ENCODE measurements at places on chromosomes 13 and 19.

GRCh38 chr19:40407714-40408597 lies 5.2 kb downstream of the PRX start:
- no peak for DNase-seq

GRCh38 chr13:28246891-28247290 lies 108.5 kb downstream of the PAN3 start:
- DNase-seq = no peak

GRCh38 chr19:395467-395866 lies 13.5 kb downstream of the C2CD4C start:
- no peak for DNase-seq

DNA sequence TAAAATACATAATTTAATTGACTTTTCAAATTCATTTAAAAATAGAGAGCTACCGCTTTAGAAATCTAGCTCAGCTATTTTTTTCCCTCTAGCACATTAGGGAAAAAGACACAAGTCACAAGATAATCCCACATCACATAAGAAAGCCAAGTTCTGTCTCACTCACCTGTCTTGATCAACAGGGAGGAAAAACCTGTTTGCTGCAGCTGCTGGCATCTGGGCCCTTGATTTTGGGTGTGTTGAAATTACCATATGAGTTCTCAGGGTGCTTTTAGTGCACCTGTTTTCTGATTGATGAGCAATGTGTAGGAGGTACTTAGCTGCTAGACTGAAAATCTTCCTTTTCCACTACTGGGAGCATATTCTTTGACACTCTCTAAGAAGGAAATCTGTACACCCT lies 53.8 kb downstream of the ZDHHC20 start:
- no peak for DNase-seq

DNA sequence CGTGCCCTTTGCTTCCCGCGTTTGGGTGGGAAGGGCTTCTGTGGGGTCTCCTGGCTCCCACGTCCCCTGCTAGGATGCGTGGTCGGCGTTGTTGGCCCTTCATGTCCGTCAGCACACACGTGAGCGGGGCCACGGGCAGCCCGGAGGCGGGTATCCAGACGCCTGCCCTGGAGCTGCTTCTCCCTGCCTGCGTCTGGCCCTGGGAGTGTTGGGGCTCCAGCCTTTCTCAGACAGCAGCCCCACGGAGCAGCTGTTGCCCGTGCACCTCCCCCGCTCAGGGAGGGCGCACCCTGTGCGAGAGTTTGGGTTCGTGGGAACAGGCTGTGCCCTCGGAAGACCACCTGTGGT lies 14.5 kb downstream of the DAZAP1 start:
- DNase-seq = no peak

DNA sequence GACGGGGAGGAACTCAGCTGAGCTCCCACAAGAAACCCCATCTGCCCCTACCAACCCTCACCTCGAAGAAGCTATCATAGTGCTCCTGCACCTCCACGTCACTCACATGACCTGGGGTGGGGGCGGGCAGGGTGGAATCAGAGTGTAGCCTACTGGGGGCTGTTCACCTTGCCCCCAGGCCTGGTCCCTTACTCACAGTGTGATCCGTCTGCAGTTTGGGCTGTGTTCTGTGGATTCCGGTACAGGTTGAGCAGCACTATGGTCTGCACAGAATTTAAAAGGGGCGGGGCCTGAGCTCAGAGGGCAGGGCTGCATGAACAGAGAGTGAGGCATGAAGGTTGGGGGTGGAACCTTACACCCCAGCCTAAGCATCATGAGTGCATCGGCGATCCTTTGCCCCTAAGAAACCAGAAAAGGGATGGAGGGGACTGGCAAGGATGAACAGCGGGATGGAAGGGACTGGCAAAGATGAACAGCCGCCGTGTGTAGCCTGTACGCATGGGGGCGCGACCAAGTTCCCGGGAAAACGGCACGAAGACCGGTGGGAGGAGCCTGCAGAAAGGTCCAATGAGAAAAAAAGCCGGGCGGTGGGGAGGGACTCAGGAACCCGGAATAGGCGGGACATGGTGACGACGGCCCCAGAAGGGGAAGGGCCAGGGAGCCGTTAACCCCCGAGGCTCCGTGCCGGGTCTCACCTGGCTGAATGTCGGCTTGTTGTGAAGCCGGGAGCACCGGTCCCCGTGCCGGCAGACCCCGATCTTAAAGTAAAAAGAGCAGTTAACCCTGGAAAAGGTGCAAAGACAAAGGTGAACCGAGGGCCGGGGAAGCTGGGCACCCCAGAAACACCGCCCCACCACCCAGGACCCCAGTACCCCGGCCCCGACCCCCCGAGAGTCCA lies 539 bp downstream of the U2AF1L4 start:
- DNase-seq = peak; percentile 83

GRCh38 chr19:46637224-46637623 lies 1.2 kb upstream of the GNG8 start:
- no peak for DNase-seq

DNA sequence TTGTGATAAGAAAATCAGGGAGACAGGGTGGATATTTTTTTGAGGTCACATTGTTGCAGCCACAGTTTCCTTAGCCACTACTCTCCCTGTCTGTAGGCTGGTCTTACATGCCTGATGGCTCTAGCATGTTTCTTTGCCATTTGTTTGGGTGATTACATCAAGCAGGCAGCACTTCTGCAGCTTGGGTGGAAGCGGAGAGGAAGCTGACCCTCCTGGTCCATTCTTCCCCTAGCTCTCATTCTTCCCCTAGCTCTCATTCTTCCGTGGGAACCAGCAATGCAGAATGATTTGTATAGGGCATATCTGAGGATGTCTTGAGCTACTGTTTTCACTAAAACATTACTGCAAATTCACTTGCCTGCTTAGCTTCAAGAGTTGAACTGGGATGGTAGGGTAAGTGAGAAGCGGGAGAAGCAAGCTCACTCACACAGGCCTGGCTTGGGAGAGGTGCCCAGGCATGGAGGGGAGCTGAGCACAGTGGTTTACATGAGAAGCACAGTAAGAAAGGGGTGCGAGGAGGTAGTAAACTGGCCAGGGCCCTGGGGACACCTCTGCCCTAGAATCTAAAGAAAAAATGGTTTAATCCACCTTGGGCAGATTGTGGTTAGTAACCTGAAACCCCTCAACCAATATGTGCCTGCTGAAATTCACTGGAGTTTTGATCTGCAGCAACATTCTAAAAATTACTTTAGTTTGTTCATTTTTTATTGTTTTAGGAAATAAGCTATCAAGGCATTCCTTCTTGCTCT lies 538.9 kb downstream of the RFC3 start:
- DNase-seq = no peak

- no peak for DNase-seq
These were observed 134.7 kb upstream of the GPR12 start for GRCh38 chr13:26895081-26895807.

- DNase-seq = no peak
These were observed 431.1 kb downstream of the EFNB2 start for GRCh38 chr13:106104281-106104901.

DNA sequence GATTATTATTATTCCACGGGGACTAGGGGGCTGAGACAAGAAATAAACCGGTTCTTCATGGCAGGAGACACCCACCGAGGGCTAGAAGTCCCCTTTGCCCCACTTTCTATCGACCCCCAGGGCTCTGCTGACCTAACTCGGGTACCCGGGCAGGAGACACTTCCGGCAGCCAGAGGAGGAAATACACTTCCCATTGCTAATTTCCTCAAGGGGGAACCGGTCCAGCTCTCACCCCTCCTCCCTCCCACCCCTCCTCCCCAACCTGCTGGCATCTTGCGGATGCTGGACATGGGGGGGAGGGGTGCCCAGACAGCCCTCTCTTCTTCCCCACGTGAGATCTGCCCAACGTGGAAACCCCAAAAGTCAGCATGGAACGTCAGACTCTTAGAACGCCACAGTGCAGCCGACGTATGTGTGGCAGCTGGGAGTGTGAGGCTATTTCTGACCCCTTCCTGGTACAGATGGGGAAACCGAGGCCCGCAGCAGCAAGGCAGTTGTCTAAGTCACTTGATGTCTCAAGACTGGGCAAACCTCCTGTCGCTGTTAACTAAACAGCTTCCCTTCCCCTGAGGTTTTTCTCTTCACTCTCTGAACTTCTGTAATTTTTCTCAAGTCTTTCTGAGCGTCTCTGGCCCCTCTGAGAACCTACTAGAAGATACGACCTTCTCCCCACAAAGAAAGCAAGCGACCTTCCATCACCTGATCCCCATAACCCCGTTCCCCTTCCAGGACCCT lies 3.6 kb downstream of the GPR4 start:
- no peak for DNase-seq

DNA sequence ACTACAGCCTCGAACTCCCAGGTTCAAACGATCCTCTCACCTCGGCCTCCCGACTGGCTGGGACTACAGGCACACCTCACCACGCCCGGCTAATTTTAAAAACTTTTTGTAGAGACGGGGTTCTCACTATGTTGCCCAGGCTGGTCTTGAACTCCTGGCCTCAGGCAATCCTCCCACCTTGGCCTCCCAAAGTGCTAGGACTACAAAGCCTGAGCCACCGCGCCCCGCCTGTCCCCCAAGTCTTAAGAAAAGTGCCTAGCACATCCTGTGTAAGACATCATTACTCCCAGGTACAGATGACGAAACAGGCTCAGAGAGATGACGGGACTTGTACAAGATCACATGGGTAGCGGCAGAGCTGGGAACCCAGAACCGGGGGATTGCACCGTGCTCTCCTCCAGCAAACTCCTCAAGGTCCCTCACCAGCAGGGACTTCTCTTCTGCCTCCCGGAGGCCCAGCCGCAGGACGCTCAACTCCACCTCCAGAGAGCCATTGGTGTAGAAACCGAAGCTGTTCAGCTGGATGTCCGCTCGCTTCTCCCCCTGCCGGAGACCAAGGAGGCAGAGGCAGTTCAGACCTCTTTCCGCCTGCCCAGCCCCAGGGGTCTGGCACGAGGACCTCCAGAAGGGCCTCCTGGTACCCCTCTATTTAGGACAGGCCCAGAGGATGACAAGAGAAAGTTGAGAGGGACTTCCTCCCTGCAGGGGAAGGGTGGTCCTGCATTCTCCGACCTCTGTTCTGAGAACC lies 1.0 kb downstream of the GPR108 start:
- DNase-seq = peak; percentile 54

GRCh38 chr13:112910016-112910415 lies 59.0 kb upstream of the MCF2L start:
- no peak for DNase-seq

GRCh38 chr13:19586904-19587634 lies 25.7 kb upstream of the TPTE2 start:
- peak; percentile 21 for DNase-seq

- no peak for DNase-seq
These were observed 61.3 kb downstream of the TNFRSF19 start for GRCh38 chr13:23631311-23632047.

GRCh38 chr19:10159610-10160009 lies 35.1 kb downstream of the DNMT1 start:
- no peak for DNase-seq

DNA sequence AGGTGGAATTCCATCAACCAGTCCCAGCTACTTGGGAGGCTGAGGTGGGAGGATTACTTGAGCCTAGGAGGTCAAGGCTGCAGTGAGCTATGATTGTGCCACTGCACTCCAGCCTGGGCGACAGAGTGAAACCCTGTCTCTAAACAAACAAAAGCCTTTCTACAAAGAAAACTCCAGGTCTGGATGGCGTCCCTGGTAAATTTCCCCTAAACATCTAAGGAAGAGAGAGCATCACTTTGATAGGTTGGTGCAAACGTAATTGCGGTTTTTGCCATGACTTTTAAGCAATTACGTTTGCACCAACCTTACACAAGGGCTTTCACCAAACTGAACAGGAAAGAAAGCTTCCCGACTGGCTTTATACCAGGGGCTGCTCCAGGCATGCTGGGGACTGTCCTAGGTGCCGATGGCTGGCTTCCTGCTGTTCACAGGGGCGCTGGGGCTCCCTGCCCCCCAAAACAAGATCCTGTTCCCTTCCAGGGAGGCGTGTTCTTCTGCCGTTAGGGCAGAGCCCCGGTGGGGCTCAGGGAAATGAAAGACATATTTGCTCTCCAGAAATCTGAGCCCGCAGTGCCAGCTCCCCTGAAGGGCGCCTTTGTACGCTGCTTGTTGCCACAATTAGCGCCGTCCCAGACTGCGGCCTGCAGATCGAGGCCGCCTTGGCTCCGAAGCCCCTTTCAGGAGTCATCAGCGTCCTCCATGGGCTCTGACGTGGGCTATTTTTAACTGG lies 38.7 kb upstream of the KLF2 start:
- DNase-seq = no peak

DNA sequence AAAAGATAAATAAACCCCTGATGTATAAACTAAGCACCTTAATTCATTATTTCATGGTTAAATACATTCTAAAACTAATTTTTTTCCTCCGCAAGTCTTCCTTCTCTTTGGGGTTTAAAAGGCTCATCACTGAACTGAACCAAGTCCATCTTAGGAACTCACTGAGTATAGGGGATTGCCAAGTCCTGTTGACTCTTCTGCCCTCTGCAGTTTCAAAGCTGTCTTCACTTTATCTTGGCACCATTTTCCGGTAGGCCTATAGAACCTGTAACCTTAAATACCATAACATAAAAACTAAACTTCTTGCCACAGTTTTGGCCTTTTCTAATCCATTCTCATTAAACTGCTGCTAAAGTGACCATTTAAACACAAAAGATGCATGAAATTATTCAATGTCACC lies 66.5 kb upstream of the USPL1 start:
- DNase-seq = no peak

DNA sequence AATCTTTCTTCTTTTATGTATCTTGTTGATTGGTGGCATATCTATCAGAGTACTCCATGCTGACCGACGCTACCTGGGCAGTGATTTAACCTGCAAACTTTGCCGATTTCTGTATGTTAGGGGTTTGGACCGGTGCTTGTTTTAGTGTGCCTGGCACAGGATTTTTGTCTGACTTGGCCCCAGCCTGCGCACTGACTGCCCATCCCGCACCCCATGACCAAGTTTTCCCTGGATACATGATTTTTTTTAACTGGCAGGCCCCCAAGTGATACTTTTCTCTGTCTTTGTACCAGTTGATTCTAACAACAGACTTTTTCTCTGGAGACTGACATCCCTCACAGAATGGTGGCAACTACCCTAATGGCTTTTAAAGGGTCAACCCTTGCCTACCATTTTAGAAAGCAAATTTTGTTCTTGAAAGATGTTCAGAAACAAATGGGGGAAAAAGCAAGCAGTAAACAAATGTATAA lies 69.0 kb upstream of the C1QTNF9B start:
- DNase-seq = no peak

- DNase-seq = no peak
These were observed 190.3 kb downstream of the TM9SF2 start for GRCh38 chr13:99691552-99691951.

DNA sequence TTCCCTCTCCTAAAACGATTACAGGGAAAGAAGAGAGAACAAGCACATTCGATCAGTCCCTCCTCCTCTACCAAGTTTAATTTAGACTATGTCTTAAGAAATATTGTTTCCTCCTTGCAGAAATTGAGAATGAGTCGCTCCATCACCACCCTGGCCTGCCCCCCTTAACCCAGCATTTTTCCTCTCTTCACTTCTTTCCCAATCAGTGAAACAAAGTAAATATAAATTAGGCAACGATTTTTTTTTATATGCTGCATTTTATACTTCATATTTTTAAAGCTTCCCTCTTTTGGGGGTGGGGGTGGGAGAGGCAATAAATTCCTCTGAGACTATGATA lies 300.0 kb downstream of the SPRY2 start:
- no peak for DNase-seq

GRCh38 chr19:16022251-16022650 lies 54.0 kb upstream of the TPM4 start:
- no peak for DNase-seq

Measured in activated CD8-positive, alpha-beta memory T cell treated with anti-CD3 and anti-CD28 coated beads for 48 hours (primary cell).